Activated effector memory CD4-positive, alpha-beta T cell treated with Interleukin-2 at 50 U/mL for 16 hours (primary cell): ENCODE measurements at places on chromosomes 4 and X.

DNA sequence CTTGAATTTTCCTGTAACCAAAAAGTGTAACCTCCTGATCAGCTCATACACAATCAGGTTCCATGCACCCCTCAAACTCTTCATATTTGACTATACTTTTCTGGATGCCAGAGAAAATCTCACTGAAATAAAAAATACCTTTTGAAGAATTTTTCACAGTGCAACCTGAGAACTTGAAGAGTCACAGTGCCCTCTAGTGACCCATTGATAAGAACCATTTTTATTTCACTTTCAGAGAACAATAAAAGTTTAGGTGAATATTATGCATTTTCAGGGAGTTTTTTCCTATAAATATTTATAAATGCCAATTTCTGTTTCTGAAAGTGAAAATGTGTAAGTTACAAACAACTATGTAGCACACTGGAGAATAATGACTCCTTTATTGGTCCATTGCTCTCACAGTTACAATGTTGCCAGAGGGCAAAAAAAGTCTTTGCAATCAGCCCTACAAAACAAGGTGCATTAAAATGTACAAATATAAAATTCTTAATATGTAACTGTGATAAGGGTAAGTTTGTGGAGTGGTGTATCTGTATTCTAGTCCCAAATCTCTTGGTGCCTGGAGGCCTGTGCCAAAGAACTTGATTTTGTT is 153.6 kb upstream of the INTU start:
- no peak for DNase-seq

GRCh38 chr4:163613383-163613782 is 118.9 kb downstream of the TMA16 start:
- DNase-seq, result no peak

DNA sequence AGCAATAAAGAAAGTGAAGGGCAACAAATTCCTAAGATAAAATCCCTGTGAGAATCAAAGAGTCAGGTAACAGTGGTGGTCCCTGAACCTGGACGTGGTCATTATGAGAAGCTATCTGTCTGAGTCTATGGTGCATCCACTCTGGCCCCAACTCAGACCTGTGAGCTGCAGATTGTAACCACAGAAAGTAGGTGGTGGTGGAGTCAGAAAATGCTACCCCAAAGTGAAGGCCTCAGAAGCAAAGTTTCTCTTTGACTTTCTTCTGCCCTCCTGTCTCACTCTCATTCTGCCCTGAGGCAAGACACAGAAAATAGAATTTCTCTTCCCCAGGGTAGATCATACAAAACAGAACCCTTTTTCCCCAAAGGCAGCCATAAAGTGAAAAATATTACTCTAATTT is 84.1 kb upstream of the NEIL3 start:
- DNase-seq, result no peak

GRCh38 chr4:118741301-118741855 is 56.2 kb downstream of the METTL14 start:
- DNase-seq, result no peak
